ENCODE measurements at places on chromosomes 3 and 15.

DNA sequence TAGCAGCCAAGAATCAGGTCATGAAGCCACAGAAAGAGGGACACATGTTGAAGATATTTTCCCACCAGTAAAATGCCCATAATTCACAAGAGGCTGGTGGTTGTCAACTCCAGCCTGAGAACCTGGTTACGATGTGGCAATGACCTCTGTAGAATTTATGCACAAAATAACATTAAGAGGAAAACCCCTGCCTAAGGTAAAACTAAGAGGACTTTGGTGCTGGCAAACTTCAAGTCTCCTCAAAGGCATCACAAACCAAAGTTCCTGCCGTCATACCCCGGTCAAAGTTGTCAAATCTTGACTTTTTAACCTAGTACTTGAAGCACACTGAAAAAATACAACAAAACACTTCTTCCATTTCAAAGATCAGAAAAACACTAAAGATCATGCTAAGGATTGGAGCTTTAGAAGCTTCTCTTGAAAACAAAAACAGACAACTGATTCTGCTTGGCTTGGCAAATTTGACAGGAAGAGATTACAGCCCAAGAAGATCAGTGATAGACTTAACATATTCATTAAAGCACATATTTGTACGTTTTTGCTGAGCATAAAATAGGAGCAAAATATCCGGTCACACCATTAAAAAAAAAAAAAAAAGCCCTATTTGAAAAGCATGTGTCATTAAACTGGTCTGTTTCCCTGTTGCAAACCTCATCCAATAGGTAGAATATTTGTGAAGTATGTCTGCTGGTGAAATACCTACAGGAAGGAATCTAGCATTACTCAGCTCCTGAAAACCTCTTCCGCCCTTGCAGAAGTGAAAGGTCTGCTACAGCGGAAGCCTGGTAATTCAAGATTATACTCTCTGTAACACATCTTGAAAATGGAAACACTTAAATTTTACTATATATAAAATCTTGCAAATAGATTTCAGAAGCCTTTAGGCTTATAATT is 22.8 kb downstream of the EIF4E3 start:
- no peak for DNase-seq

DNA sequence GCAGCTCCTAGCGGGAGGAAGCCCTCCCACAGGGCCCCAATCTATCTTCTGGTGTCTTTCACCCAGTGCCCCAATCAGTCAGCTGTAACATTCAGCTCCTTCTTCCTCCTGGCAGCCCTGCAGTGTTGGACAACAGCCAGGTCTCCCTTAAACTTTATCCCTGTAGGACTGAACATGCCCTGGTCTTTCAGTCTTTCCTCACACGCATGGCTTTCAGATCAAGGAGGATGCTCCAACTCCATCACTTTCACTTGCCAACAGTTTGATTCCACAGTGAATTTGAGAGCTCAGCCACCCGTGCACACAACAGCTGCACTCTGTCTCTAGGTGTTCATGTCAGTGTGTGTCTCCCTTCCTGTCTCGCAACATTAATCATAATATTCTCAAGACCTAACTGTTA is 28.5 kb upstream of the LRRC34 start:
- DNase-seq: no peak

GRCh38 chr3:4634894-4635293 is 141.7 kb downstream of the ITPR1 start:
- DNase-seq: no peak

GRCh38 chr3:16113704-16114103 is 60.8 kb upstream of the GALNT15 start:
- no peak for DNase-seq

GRCh38 chr3:135034891-135035440 is 239.9 kb downstream of the EPHB1 start:
- DNase-seq: no peak

DNA sequence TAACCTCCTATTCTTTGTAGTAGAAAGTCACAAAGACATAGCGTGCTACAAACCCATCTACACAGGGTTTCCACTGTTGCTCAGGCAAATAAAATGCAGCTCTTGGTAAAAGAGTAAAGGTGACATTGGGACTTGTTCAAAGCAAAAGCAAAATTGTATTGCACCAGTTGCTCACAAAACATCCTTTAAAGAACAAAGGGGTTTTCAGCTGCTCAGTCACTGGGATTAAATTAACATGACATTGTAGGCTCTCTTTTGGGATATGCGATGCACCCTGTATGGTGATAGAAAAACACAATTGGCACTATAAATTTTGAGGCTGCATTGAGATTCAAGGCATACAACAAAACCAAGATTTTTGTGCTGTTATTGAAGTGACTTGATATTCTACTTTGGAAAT is 447.3 kb upstream of the CNTN3 start:
- DNase-seq: no peak

DNA sequence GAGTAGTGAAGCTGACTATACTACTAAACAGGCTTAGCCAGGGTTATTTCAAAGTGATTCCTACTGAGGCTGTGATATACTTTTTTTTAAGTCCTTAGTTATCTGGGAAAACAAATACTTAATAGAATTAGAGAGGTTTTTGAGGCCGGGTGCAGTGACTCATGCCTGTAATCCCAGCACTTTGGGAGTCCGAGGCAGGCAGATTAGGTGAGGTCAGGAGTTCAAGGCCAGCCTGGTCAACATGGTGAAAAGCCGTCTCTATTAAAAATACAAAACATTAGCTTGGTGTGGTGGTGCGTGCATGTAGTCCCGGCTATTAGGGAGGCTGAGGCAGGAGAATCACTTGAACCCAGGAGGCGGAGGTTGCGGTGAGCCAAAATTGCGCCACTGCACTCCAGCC is 34.2 kb downstream of the PRTG start:
- DNase-seq: no peak

DNA sequence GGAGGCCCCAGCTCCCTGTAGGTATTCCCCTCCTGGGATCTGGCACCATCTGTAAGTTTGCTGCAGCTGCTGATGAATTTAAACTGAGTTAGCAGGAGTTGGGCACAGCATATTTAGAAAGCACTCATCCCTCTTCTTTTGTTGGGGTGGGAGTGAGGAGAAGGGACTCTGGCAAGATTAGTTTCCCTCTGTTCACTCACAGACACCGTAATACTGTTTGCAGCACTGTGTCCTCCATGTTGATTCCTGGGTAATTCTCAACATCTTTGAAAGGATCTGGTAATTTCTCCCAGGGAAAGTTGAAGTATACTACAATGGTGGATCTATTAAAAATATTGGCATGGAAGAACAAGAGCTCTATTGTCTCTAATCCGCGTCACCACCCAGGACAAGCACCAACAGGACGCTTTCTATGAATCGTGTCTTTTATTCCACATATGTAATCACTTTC is 173.3 kb downstream of the RBMS3 start:
- no peak for DNase-seq

GRCh38 chr15:33453761-33454160 is 143.0 kb downstream of the RYR3 start:
- DNase-seq: no peak

DNA sequence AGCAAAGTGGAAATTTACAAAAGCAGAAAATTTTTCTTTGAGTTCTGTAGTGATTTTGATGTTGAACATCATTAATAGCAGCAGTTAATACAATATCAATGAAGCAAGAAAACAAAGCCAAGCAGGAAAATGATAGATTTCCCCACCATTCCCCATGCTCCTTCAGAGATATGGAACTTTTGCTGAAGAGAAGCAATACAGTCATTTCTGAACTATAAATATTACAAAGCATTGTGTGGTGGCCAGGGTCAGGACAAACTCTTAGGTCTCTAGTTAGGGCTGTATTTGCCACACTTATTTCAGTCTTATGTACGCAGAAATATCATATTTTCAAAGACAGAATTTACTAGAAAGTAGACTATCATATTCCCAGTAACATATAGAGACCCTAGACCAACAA is 88.8 kb upstream of the P3H2 start:
- DNase-seq: no peak

Measured in activated gamma-delta T cell treated with Interleukin-2 at 50 U/mL for 16 hours (primary cell).